Aorta (tissue), 5 donors: ENCODE measurements at places on chromosomes 11 and 22. TPM values are rescaled to one million over a fixed set of nuclear protein-coding genes. Genes with fewer than 3 reads are reported as not detected.

ANGPTL5 gene
- total RNA-seq: 1.3 TPM

TMEM132A gene
- 4.5 TPM for total RNA-seq

GRCh38 chr11:10916665-10917064, 58.8 kb upstream of the ZBED5 start:
- H3K4me1 ChIP-seq: peaks cover 2% of the 10 kb centered on the region
- no peak overlapping the region for H3K4me3 ChIP-seq
- H3K36me3 ChIP-seq: no peaks in the 10 kb centered on the region

DNA sequence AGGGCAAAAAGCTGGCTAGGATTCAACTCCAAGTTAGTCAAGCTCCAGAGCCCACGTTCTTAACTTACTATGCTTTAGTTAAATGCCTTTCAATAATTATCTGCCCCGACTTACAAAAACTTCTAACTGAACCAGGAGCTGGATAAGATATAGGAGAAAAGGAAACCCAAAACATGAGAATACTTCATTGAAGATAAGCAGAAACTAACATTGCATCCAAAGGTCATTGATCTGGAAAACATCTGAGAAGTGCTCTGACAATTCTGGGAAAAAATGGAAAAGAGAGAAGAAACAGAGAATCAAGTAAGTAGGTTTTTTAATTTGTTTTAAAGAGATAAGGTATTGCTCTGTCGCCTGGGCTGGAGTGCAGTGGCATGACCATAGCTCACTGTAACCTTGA, 27.2 kb downstream of the ACAT1 start:
- H3K27ac ChIP-seq: no peak overlapping the region
- no peaks in the 10 kb centered on the region for H3K36me3 ChIP-seq
- no peaks in the 10 kb centered on the region for H3K4me1 ChIP-seq

- H3K4me1 ChIP-seq: no peaks in the 10 kb centered on the region
- H3K27ac ChIP-seq: no peak overlapping the region
- H3K27me3 ChIP-seq: no peaks in the 10 kb centered on the region
- no peak for DNase-seq
Observed at GRCh38 chr22:43078522-43078921, 10.7 kb downstream of the TTLL1 start.

- H3K36me3 ChIP-seq: no peaks in the 10 kb centered on the region
- no peak for DNase-seq
- no peak overlapping the region for H3K4me3 ChIP-seq
- no peaks in the 10 kb centered on the region for H3K4me1 ChIP-seq
- H3K27me3 ChIP-seq: no peaks in the 10 kb centered on the region
- no peak overlapping the region for H3K27ac ChIP-seq
Observed at GRCh38 chr11:132072044-132072857, 701.8 kb downstream of the NTM start.

GRCh38 chr11:81497202-81497804, 1236.4 kb downstream of the FAM181B start:
- no peaks in the 10 kb centered on the region for H3K27me3 ChIP-seq
- no peak overlapping the region for H3K4me3 ChIP-seq
- no peak overlapping the region for H3K27ac ChIP-seq
- H3K4me1 ChIP-seq: no peaks in the 10 kb centered on the region
- no peaks in the 10 kb centered on the region for H3K36me3 ChIP-seq
